Thoracic aorta (tissue), 2 donors: ENCODE measurements at places on chromosomes 12 and 14. TPM values are rescaled to one million over a fixed set of nuclear protein-coding genes. Genes with fewer than 3 reads are reported as not detected.

- DNase-seq = no peak
These were observed 33.7 kb upstream of the HELB start for GRCh38 chr12:66268562-66268961.

DNA sequence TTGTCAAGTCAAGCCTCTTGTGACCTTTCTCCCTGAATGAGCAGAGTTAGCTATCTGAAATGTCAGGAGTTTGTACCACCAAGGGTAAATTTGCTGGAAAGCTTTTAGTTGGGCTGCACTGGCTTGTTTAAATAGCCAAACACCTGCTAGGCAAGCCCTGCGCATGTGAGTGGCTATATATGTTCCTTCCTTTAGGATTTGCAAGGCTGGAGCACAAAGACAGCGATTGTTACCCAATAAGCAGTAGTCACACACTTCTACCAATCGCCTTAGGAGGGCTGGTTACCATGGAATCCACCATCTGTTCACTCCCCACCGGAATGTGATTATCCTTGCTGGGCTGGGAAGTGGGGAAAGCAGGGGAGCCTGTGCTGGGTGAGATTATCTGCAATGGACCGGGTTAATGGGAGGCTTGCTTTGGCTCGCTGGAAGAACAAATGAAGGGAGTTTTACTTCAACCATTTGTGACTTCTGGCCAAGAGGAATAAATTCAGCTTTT, 102.5 kb downstream of the FGD4 start:
- no peak for DNase-seq

GRCh38 chr12:92047393-92047826, 98.2 kb downstream of the BTG1 start:
- no peak for DNase-seq

GRCh38 chr14:99590746-99591555, 13.1 kb downstream of the CCDC85C start:
- DNase-seq = no peak

DNA sequence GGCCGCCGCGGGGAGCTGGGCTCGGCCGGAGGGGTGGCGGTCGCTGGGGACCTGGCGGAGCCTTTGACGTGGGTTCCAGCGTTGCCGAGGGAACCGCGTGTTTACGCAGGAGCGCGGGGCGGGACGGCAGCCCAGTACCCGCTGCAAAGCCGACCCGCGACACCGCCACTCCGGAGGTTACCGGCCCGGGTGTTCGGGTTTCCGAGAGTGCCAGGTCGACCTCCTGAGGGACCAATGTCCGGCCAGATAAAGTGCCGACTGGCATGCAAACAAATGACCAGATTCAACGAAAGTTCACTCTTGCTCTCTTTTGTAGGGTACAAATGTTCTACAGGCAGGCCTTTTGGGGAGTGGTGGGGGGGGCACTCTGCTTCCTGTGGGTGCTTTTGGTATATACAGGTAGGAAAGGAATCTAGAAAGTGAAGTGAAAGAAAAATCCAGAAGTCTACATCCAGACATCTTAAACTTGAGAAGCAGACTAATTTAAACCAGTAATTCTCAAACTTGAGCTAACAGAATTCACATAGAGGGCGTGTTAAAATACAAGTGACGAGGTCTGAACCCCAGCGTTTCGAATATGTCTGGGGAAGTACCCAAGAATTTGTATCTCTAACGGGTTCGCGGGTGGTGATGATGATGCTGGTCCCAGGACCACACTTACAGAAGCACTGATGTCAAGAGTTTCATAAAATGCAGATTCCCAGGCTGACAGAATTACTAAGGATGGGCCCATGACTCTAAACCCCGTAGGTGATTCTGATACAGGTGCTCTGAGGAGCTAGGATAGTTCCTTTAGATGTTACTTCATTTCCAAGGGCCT, at the start of gene GPR135:
Gene GPR135 (minus strand): TSS at position 65 of the 820 bp plus-strand sequence. CDS start 154 bp downstream, outside the sequence.
- DNase-seq = no peak

- DNase-seq = no peak
These were observed 96.3 kb upstream of the EVL start for GRCh38 chr14:99968941-99969340.

DNA sequence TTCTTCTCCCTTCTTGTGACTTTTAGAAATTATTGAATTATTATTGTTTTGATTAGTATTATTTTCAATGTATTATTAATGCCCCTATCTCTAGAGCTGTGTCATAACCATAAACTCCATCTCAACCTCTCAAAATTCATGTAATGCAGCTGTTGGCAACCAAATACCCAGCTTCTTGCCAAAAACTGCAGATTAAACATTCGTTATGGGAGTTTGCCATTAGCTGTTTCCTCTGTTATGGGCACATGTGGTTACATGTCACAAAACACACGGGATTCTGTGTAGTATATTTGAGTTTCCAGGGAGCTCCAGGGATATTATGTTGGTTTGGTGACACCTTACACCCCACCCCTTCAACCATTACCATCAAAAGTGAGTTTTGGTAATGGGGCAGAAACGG, 2.8 kb upstream of the ALX1 start:
- no peak for DNase-seq

GRCh38 chr14:67059596-67059995, 129.6 kb upstream of the GARIN2 start:
- DNase-seq = no peak

GRCh38 chr14:48008646-48009045, 333.2 kb upstream of the MDGA2 start:
- DNase-seq = no peak

The ZFHX2 gene
- total RNA-seq = 1.5 TPM

DNA sequence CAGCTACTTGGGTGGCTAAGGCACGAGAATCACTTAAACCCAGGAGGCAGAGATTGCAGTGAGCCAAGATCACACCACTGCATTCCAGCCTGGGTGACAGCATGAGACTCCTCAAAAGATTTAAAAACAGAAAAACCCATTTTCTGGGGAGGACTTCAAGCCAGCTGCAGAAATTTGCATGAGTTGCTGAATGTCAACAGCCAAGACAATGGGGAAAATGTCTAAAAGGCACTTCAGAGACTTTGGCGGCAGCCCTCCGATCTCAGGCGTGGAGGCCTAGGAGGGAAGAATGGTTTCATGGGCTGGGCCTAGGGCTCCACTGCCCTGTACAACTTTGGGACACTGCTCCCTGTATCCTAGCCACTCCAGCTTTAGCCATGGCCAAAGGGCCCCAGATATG, 177.8 kb upstream of the C14orf180 start:
- DNase-seq = no peak

The CD4 gene
- 25.0 TPM for total RNA-seq

The GDF3 gene
- total RNA-seq = not detected

GRCh38 chr12:110281549-110282299, 677 bp downstream of the ATP2A2 start:
- DNase-seq = no peak

GRCh38 chr14:61620130-61620946, 75.0 kb upstream of the HIF1A start:
- peak; percentile 26 for DNase-seq

GRCh38 chr12:75603475-75603874, 92.1 kb upstream of the KRR1 start:
- DNase-seq = no peak

- DNase-seq = no peak
These were observed 1089.1 kb downstream of the TRHDE start for GRCh38 chr12:73361156-73361863.

The IGF1 gene
- 37.9 TPM for total RNA-seq

- DNase-seq = no peak
These were observed 532.2 kb upstream of the MIS18BP1 start for GRCh38 chr14:45785240-45785639.

DNA sequence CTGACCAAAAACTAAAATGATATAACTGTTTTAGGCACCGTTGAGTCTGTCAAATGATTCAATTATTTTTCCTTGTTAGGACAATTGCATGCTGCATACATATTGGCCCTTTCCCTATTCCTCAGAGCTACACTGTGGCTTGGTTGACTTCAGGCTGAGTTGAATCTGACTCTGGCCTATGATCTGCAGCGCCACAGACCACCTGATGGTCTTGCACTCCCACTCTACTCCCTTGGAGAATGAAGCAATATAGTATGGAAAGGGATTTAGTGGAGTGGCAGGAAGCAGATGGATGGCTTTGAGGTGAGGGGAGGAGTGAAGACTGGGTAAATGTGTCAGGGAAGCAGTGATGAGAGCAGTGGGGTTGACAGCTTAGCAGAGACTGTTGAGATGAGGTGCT, 579.0 kb upstream of the STXBP6 start:
- DNase-seq = no peak

The RPS6KL1 gene
- 17.6 TPM for total RNA-seq

DNA sequence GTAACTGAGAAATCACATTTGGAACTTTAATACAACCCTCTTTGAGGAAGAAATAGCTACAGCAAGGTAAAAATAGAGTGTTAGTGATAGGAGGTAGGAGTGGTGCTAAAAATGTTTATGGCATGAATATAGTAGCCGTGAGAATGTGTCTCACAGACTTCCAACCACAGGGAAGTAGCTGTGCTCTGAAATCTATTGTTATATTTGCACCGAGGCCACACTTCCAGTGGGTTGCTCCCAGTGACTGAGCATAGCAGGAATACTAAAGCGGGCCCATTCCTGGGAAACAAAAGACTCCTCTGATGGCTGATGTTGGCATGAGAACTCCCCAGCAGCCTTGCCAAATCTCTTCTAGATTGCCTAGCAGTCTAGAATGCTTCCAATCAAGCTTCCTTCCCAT, 174.1 kb upstream of the PLXNC1 start:
- DNase-seq = no peak

The BDKRB2 gene
- 14.3 TPM for total RNA-seq

DNA sequence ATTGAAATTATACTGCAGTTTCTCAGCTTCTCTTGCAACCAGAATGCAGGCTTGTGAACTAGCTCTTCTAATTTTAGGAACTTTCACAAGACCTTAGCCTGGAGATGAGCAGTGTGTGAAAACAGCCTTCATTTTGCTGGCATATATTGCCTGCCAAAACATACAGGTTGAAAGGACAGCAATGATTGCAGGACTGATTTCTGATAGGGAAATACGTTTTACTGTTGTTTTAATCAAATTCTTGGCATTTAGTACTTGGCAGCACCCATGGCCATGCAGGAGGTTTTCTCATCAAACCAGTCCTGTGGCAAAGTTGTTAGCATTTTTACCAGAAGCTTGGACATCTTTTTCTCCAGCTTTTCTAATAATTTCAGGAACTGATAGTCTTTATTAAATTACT, 91.9 kb upstream of the MUCL1 start:
- no peak for DNase-seq

The TMEM121 gene
- total RNA-seq = 2.6 TPM

The LRTM2 gene
- not detected for total RNA-seq
